ENCODE measurements at places on chromosomes 6 and 20.

- DNase-seq, result no peak
These were observed 39.8 kb upstream of the MMS22L start for GRCh38 chr6:97322811-97323210.

DNA sequence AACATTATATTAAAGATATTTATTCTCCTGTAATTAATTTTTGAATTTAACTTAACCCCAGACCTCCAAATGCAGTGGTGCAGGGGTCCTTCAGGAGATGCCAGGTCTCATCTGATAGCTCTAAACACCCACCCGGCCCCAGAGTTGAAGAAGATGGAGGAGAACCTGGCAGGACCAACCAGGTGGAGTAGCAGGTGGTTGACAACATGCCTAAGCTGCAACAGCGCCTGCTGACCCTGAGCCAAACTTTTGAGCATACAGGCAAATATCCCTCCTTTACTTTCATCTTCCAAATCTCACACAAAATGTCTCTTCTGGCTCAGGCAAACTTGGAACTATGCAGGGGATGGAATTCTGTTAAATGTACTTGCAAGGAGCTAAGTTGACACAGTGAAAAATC is 145.3 kb upstream of the TCF21 start:
- no peak for DNase-seq

DNA sequence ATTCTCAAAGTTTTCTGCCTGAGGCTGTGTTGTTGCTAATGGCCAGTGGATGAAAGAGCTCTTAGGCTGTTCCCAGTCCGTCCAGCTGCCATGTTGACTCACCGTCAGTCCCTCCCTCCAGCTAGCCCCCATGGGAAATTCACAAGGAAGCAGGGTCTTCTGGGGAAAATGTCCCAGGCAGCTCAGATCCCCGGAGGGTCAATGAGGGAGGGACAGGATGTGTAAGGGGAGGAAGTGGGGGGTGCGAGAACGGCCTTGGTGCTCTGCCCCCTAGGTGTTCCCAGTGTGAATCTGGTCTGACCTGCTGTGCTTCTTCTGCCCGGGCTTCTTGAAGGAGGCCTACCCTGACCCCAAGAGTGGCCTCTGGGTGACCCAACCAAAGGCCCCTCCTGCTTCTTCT is 65.9 kb downstream of the CEBPB start:
- DNase-seq, result no peak

DNA sequence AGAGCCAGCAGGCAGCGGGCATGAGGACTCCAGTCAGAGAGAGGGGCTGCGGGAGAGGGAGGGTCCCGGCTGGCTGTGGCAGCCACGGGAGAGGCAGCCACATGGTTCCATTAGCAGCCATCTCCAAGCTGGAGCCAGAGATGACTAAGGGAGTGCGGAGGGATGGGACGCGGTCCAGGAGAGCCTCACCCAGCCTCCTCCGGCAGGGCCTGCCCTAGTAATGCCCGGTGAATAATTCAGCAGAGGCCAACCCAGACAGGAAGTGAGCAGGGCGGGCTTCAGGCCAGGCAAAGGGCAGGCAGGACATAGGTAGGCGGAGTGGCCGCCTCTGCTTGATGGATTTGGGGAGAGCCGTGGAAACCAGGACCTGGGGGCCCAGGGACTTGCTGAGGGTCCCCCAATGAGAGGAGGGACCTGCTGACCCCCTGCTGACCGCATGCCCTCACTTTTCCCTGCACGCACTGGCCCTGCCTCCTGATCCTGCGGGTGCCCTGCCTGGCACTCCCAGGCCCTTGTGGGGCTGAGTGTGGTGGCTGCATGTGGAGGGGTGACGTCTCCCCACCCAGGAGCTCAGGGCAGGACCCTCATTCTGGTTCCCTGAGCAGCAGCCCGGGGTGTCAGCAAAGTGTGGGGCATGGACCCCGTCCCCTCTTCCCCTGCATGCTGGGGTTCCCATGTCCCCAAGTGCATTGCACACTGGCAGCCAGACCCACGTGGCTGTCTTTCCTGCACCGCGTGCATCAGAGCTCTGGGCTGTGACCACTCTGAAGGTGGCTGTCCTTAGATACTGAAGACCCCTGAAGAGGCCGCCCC is 51.8 kb upstream of the SLCO4A1 start:
- peak; percentile 59 for DNase-seq

- DNase-seq, result peak; percentile 27
These were observed 38.0 kb upstream of the HIVEP1 start for GRCh38 chr6:11974089-11974488.

- DNase-seq, result no peak
These were observed 92.7 kb upstream of the LY86 start for GRCh38 chr6:6495851-6496250.

GRCh38 chr6:14732226-14732843 is 513.5 kb upstream of the JARID2 start:
- no peak for DNase-seq

Measured in astrocyte of the spinal cord (primary cell).